ENCODE measurements at places on chromosomes 3 and 15.

DNA sequence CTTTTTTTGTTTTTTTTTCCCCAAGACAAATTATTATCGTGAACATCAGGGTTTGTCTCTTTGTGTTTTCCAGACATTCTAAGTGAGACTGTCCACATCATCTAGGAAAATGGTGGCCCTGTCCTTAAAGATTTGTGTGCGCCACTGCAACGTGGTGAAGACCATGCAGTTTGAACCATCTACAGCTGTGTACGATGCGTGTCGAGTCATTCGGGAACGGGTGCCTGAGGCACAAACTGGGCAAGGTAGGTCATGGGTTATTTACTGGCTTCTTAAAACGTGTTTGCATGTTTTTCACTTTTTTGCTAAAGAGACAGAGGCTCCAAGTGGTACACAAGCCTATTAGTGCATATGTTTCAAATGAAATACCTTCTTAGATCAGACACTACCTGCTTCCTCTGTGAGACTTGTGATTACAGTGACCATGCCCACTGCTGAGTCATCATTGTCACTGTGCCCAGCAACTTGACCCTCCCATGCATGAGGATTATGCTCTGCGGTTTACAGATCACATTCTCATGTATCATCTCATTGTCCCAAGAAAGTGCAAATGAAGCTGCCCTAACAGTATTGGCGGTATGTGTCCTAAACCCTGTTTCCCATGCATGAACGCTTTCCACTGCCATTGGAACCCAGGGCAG lies 395.2 kb upstream of the TPM1 start:
- peak; percentile 82 for DNase-seq

- DNase-seq, result peak; percentile 8
Observed at GRCh38 chr3:79521221-79521848, 246.5 kb downstream of the ROBO1 start.

- peak; percentile 68 for DNase-seq
Observed at GRCh38 chr15:89976246-89976600, 24.9 kb upstream of the ZNF710 start.

GRCh38 chr3:57059411-57059810 lies 1.1 kb upstream of the SPATA12 start:
- peak; percentile 88 for DNase-seq

DNA sequence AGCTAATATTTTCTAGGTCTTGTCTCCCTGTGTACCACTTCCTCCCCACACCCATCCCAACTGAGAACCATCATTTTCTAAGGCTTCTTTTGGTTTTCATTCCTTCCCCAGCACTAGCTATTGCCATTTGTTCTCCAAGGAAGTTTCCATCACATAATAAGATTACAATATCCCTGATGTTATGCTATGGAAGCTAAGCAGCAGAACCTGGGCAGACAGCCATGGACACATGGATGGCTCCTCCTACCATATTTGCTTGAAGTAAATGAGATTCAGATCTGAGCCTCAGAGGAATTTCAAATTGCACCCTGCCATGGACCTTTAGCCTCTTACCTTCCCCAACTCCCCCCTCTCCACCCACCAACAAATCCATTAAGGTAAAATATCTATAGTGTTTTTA lies 31.5 kb downstream of the GASK1A start:
- no peak for DNase-seq

DNA sequence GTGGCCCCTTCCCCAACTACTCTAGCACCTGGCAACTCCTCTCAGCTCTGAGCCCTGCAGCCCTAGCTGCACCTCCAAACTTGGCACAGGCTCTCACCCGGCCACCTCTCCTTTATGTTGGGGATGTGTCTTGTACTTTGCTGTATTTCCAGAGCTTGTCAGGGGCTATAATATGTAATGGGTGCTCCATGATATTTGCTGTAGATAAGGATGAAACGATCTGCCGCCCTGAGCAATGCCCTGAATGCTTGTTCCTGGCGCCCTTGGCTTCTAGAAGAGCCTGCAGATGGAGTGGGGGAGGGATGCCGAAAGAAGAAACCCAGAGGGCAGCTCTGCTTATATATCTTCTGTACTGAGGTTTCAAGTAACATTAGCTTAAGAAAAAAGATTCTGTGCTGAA lies 35.9 kb upstream of the ZBTB38 start:
- DNase-seq, result no peak

DNA sequence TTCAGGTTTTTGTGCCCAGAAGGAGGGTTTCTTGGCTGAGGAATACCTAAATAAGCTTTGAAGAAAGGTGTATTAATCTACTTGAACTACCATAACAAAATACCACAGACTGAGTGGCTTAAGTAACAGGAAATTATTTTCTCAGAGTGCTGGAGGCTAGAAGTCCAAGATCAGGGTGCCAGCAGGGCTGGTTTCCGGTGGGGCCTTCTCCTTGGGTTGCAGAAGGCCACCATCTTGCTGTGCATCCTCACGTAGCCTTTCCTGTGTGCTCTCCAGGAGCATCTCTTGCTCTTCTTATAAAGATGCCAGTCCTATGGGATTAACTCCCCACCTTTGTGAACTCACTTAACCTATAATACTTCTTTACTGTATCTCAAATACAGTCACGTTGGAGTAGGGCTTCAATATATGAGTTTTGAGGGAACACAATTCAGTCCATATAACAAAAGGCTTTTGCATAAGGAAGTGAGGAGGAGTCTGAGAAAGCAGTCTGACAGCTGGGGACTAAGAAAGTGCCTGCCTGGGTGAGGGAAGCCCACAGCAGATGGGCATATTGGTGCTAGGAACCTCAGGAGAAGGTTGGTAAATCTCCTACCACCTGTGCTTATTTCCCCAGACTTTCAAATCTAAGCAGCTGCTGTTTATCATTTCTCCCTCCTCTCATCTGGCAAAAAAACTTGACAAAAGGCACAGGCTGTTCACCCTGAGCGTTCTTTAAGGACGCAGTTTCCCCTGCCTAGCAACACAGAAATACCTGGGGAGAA lies 89.6 kb upstream of the CBLB start:
- DNase-seq, result no peak

- no peak for DNase-seq
Observed at GRCh38 chr15:80844011-80844732, 65.0 kb downstream of the CEMIP start.

DNA sequence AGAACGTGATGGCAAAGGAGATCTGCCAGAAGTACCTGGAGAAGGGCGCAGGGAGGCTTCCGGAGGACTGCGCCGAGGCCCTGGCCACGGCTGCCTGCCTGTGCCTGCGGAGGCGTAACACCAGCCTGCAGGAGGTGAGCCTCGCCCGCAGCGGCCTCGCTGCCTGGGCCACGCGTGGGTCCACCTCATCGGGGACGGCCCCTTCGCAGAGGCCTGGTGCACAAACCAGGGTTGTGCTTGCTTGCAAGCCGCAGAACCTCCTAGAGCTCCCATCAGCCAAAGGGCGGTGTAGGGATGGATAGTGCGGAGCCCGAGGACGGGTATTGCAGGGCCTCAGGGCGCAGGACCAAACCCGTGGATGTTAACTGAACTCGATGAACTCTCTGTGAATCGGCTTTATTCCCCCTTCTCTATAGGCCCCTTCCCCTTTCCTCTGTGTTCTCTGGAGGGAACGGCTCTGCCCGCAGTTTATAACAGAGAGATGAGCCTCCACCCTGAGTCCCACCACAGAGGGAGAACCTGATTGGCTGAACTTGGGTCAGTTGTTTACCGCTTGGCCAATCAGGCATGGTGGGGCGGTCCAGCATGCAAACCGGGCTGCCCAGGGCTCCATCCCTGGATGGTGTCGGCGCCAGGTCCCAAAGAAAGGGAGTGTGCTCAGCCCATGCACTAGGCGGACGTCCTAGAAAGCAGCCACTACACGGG lies 13.6 kb upstream of the TATDN2 start:
- DNase-seq, result no peak

DNA sequence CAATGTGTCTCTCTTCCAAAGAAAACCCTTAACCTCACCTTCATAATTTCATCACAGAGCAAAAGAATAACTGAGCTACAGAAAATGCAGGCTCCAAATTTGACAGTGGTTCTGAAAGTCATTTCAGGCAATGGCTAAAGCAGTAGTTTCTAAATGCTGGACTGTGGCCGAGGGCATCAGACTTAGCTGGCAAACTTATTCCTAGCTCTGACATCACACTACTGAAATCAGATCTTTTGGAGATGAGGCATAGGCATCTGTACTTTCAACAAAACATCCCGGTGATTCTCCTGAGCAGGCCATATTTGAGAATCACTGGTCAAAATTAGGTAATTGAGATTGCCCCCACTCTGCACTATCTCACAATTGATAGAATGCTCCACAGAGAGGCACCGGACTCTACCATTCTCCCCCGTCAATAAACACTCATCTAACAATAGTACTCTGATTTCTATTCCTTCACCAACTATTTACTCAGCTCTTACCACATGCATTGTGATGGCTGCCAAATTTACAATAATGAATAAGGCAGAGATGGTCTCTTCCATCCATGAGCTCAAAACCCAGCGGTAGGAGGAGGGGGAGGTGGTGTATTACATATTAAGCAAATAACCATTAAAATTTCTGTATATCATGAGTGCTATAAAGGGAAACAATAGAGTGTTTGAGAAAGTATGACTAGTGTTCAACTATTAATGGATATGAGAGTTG lies 57.3 kb upstream of the SPRED1 start:
- no peak for DNase-seq

DNA sequence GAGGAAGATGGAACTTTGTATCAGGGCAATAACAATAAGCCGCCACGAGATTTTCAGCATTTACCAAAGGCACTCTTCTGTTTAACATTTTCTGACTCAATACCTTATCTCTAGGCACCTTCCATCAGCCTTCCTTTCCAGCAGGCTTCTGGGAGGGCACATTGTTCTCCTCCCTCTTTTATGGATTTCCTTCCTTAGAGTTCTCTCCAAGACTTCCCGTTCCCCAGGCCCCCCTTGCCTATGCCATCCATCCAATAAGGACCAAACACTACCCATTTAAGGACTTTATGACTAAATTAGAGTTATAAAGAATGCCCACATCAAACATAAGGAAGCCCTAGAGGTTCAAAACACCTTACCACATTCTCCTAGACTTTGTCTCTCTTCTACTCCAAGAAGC lies 71.0 kb upstream of the ACP3 start:
- no peak for DNase-seq

DNA sequence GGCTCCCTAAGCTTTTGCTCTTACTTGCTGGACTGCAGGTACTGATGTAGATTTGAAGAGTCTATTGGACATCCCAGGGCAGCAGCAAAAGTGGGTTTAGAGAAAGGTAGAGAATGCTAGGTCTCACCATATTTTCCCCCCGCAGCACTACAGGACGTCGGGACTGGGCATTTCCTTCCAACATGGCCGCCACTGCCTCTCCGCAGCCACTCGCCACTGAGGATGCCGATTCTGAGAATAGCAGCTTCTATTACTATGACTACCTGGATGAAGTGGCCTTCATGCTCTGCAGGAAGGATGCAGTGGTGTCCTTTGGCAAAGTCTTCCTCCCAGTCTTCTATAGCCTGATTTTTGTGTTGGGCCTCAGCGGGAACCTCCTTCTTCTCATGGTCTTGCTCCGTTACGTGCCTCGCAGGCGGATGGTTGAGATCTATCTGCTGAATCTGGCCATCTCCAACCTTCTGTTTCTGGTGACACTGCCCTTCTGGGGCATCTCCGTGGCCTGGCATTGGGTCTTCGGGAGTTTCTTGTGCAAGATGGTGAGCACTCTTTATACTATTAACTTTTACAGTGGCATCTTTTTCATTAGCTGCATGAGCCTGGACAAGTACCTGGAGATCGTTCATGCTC lies 11.2 kb downstream of the CYP8B1 start:
- DNase-seq, result no peak

GRCh38 chr3:99071096-99071495 lies 169.6 kb upstream of the DCBLD2 start:
- DNase-seq, result no peak

DNA sequence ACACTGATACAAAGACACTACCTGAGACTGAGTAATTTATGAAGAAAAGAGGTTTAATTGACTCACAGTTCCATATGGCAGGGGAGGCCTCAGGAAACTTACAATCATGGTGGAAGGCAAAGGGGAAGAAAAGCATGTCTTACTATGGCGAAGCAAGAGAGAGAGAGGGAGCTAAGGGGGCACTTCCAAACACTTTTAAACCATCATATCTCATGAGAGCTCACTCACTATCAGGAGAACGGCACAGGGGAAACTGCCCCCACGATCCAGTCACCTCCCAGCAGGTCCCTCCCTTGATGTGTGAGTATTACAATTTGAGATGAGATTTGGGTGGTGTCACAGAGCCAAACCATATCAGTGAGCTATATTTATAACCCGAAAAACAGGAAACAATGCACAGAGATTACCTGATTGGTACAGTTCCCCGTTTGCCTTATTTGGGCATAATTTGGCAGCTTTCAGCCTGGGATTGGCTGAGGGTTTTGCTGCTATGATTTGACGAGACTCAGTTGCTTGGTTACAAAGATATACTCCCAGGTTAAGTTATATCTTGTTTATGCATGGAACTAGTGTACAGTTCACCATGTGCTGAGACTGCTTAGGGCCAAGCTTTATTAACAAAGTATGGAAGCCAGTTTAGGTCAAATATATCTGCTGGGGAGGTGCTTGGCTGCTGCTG lies 184.2 kb downstream of the NR2F2 start:
- DNase-seq, result no peak

DNA sequence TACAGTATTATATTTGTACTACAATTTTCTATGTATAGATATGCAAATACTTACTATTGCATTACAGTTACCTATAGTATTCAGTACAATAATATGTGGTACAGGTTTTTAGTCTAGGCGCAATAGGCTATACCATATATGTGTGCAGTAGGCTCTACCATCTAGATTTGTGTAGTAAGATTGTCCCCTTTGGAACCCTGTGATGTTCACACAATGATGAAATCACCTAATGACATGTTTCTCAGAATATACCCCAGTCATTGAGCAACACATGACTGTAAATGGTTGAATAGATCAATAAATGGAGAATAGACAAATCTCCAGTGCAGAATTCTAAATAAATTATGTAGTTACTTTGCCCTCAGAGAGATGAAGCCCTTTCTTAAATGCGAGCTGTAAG lies 17.6 kb upstream of the TMC3 start:
- no peak for DNase-seq

DNA sequence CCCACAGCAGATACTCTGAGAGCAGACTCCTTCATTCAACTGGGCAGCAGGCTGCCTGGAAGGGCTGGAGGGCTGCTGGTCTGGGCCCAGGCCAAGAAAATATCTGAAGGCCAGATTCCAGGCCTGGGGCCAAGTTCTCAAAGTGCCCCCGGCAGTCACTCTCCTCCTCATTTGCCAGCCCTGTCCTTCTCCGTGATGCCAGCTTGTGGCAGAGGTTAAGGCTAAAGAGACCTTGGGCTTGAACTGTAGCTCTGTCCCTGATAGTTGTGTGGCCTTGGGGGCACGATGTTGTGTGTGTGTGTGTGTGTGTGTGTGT lies 39.0 kb downstream of the FAM3D start:
- DNase-seq, result no peak

GRCh38 chr15:88645171-88646087 lies 6.6 kb downstream of the ISG20 start:
- DNase-seq, result no peak

- DNase-seq, result peak; percentile 31
Observed at GRCh38 chr15:59400103-59400813, 27.6 kb upstream of the MYO1E start.
